ENCODE measurements at places on chromosomes 4 and X.

DNA sequence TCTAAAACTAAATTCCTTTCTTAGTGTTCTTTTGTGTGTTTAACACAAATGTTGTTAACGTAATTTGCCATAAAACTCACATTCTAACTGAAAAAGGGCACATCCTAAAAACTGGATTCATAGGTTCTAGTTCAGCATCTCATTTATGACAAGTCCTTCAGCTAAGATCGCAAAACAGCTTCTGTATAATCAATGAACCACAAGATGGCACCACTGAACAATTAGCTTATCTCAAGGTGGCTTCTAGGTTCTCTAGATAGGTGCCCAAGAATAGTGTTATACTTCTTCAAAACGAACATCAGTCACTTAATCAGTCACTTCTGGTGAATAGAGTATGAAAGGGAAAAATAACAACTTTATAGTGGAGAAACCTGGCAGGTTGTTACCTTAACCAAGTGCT lies 54.3 kb downstream of the NRK start:
- no peak for DNase-seq

- no peak for DNase-seq
These were observed 42.0 kb upstream of the MAPK10 start for GRCh38 chr4:86401826-86402225.

- no peak for DNase-seq
These were observed at the start of gene SERTM2 for GRCh38 chrX:111511477-111511876. Gene SERTM2, plus strand, starts transcription at chrX:111511645. Its CDS starts 7,213 bp downstream, at chrX:111518858.

DNA sequence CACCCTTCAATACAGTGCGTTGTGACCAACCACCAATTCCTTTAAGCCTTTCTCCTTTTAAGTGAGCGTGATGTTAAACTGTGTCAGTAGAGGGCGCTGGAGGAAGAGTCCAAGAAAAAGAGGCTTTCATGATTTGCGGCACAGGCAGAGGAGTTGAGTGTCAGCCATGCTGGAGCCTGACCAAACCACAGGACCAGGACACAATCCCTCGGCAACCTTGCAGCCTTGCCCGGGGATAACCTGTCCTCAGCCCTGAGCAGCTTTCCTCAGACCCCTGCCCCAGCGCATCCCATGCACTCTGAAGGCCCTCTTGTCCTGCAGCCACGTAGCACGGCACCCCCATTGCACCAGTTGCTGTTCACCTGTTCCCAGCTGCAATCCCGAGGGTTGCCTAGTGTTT lies 53.5 kb upstream of the SMIM31 start:
- DNase-seq: no peak

GRCh38 chrX:55119712-55120111 lies 30.9 kb downstream of the PAGE2 start:
- DNase-seq: no peak
